CD4-positive, alpha-beta T cell treated with Interleukin-21 for 1 hour (primary cell): ENCODE measurements at places on chromosomes 3 and 15.

DNA sequence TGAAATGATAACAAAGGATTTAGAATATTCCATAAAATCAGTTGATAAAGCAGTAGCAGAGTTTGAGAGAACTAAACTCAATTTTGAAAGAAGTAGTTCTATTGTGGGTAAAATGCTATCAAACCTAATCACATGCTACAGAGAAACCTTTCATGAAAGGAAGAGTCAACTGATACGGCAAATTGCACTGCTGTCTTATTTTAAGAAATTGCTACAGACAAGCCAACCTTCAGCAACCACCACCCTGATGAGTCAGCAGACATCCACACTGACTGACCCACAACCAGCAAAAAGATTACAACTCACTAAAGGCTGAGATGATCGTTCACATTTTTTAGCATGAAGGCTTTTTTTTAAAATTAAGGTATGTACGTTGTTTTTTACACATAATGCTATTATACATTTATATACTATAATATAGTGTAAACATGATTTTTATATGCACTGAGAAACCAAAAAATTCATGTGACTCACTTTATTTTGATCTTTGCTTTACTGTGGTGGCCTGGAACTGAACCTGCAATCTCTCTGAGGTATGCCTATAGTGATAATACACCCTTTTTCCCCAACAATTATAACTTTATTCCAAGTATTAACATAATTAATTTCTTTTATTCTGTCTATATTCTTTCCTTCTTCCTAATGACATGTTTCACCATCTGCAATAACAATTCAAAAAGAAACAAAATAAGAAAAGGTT, 109.9 kb downstream of the TBC1D5 start:
- no peak for DNase-seq

DNA sequence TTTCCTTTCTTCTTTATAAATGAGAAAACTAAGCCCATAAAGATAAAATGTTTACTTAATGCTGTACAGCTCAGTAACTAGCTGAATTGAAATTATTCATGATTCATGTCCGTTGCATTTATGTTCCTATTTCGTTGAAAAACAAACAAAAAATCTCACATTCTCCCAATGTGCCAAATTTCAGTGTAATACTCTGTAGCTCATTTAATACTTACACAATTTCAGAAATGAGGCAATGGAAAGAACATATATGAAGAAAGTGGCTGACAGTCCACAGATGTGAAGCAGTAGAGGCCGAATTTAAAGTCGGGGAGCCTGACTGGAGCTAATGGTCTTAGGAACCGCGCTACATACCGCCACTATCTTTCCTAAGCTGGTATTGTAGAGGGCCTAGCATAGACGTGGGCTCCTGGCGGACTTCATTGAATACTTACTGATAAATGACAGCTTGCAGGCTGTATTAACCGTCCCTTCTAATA, 651 bp downstream of the PLSCR2 start:
- DNase-seq: no peak

DNA sequence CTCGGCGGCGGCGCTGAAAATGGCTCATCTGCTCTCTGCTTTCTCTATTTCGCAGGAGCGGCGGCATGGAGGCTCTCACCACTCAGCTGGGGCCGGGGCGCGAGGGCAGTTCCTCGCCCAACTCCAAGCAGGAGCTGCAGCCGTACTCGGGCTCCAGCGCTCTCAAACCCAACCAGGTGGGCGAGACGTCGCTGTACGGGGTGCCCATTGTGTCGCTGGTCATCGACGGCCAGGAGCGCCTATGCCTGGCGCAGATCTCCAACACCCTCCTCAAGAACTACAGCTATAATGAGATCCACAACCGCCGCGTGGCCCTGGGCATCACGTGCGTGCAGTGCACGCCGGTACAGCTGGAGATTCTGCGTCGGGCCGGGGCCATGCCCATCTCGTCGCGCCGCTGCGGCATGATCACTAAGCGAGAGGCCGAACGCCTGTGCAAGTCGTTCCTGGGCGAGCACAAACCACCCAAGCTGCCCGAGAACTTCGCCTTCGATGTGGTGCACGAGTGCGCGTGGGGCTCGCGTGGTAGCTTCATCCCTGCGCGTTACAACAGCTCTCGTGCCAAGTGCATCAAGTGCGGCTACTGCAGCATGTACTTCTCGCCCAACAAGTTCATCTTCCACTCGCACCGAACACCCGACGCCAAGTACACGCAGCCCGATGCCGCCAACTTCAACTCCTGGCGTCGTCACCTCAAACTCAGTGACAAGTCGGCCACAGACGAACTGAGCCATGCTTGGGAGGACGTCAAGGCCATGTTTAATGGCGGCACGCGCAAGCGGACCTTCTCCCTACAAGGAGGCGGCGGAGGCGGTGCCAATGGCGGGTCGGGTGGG, 790 bp downstream of the SKOR1 start:
- DNase-seq: no peak

DNA sequence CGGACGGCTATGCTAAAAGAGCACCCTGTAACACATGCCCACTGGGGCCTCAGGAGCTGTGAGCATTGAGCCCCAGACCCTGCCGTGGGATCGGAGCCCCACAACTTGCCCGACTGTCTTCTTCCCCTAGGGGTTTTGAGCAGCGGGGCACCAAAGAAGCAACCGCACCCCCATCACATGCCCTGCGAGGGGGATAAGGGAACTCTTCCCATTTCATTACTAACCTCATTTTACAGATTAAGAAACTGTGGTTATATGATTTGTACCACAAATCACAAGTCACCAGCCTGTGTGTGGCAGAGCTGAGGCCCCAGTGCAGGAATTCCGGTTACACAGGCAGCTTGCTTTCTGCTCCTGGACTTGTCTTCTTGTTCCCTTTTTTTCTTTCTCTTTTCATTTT, 86.2 kb downstream of the CD47 start:
- DNase-seq: no peak

DNA sequence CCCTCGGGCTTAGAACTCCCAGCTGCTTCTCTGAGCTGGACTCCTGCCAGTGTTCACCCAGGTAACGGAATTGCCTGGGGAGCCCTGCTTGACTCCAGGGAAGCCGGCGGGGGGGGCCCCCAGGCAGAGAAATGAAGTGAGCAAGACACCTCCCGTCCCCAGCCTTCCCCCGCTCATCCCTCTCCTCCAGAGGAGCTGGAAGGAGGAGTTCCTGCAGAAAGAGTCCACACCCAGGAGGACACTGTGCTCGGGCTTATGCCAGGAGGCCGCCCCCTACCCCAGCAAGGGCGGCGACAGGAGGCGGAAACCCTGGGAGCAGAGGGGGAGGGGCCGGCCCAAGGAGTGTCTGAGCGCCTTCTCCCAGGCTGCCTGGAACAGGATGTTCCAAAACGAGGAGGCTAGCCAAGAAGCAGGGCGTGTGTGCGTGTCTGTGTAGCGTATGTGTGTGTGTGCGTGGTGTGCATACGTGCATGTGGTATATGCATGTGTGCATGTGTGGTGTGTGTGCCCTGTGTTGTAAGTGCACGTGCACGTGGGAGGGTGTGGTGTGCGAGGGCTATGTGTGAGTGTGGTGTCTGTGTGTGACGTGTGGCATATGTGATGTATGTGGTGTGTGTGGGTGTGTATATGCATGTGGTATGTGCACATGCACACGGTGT, 511.3 kb downstream of the SHQ1 start:
- DNase-seq: no peak

DNA sequence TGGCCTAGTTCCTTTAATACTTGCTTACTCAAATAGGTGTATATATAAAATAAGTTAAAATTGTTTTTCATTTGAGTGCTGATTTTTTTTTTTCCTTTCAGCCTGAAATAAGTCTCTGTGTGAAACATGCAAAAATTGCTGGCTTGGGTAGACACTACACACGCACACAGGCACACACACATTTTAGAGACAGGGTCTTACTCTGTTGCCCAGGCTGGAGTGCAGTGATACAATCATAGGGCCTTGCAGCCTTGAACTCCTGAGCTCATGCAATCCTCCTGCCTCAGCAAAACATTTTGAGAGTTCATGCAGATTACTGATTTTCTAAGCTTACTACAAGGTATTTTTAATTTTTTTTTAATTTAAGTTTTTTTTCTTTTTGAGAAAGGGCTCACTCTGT, 12.7 kb upstream of the RFC4 start:
- no peak for DNase-seq

GRCh38 chr3:194257151-194257621, 93.9 kb downstream of the CPN2 start:
- no peak for DNase-seq

DNA sequence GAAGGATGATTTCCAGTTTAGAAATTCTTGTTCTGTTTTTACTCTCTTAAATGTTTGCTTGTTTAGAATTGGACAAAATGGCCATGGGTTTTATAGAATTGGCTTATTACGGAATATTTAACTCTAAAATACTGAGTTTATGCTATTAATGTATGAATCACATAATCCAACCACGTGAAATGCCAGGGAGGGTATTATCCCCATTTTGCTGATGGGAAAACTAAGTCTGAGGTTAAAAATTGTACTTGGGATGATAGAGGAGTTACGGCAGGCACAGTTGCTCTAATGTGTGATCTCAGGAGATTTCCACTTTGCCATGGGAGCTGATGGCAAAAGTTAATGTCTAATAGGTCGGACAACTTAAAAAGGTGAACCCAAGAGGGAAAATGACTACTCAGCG, 194.4 kb downstream of the ITPR1 start:
- DNase-seq: no peak

DNA sequence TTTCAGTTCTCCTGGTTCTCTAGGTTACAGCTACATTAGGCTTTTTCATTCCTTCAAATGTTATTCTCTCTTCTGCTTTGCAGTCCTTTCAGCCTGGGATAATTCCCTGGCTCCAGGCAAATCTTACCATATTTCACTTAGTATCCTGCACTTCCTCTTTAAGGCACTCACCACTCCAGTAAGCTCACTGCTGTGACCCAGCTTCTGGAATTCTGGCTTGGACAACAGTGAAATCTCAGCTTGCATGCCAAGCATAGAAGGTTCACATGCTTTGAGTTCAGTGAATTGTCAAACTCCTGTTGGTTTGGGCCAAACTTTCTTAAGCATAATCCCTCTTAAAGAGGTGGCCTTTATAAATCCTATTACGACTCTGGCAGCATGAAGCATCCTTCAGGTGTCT, 69.4 kb downstream of the SCN10A start:
- no peak for DNase-seq

GRCh38 chr3:16936676-16937230, 52.0 kb downstream of the PLCL2 start:
- no peak for DNase-seq

DNA sequence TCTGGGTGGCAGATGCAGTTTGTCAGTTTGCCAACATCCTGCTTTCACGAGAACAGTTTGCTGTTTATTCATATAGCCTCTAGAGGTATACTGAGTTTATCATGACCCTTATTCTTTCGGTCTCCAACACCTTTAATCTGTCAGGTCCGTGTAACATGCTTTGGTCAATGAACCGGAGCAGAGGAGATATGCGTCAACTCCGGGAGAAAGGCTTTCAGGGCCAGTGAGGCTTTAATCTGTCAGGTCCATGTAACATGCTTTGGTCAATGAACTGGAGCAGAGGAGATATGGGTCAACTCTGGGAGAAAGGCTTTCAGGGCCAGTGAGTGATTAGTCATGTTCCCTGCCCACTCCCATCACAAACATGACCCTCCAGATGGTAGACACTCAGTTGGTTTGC, 16.9 kb upstream of the GPD1L start:
- no peak for DNase-seq

- DNase-seq: peak; percentile 70
These were observed 16.0 kb downstream of the HDAC11 start for GRCh38 chr3:13495921-13496723.

DNA sequence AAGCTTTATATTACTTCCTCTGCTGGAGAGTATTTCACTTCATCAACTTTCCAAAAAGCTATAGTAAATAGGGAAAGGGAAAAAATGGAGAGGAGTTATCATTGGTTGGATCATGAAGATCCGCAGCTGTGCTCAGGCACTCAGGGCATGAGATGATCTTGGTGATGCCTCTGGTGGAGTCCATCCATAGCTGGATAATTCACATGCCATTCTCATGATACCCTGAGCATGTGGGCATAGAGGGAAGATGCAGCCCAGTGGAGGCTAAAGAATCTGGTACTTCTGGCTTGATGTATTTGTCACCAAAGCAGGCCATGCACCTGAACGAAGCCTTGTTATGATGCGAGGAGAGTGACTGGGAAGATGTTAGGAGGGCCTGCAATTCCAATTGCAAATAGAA, 150.2 kb downstream of the CHST2 start:
- no peak for DNase-seq

DNA sequence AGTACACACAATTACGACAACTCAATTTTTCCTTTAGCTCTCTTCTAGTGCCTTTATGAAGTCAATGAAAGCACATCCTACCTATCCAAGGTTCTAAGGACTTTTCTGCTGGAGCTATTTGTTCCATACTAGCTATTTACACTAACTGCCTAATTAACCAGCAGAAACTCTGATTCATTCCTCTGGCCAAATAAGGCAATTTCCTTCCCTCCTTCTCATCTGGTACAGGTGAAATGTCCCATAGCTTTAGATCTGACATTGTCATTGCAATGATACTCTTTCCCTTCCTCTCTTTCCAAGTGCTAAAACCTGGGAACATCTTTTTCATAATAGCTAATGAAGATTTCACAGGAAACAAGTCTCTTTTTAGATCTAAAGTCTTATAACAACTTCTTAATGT, 521.7 kb downstream of the SOX2 start:
- DNase-seq: no peak

DNA sequence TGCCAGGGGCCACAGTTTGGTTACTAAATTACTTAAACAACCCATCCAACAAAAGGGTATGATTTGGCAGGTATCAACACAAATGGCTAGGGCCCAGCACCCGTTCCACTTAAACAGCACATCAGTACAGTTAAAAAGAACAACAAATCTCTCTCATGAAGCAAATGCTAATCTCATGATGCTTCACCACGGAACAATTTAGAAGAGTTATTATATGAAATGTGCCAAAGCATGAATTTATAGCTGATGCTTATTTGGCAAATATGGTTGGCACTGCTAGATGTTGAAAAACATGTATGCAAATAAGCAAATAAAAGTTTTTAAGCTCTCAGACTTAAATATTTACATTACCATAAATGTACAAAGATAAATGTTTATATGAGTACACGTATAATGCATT, 2.3 kb downstream of the PEAK1 start:
- DNase-seq: no peak

DNA sequence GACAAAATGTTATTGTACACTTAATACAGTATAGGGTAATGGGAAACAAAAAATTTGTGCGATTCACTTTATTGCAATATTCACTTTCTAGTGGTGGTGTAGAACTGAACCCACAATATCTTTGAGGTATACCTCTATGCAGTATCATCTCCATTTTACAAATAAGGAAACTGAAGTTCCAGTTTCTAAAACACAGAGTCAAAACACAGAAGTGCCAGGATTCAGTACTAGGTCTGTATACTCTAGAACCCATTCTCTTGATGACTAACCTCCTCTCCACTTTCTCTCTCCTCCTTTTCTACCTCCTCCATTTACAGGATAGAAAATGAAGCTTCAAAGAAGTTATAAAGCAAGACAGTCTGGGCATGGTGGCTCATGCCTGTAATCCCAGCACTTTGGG, 62.2 kb downstream of the MB21D2 start:
- DNase-seq: no peak

DNA sequence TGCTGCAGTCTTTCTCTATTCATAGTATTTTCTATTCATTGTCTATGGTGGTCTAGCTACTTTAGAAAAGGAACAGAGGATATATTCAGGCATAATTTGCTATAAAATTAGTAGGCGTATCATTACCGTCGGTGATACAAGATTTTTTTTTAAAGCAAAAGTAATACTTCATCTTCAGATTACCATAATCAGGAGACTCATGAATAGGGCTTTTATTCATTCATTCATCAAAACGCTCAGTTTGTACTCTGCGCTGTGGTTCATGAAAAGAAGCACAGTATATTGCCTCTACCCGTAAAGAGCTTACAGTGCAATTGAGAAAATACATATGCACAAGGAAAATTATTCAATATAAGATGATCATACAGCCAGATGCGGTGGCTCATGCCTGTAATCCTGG, 136.7 kb upstream of the CHRM5 start:
- DNase-seq: no peak
